Activated CD4-positive, alpha-beta memory T cell treated with anti-CD3 and anti-CD28 coated beads, Interleukin-2, amount 10 ng/mL, durations not matched to agents 7 days and 5 days (primary cell): ENCODE measurements at places on chromosomes 16 and 17. TPM values are rescaled to one million over a fixed set of nuclear protein-coding genes. Genes with fewer than 3 reads are reported as not detected.

The NECAB2 gene
- not detected for total RNA-seq

The MT2A gene
- total RNA-seq = 47.9 TPM

The FAM20A gene
- total RNA-seq = not detected

The CDH5 gene
- total RNA-seq = not detected

The FBXO31 gene
- 29.0 TPM for total RNA-seq

The PRAC2 gene
- total RNA-seq = not detected

The SPATA32 gene
- total RNA-seq = 0.23 TPM

The SOST gene
- total RNA-seq = not detected

The SPPL2C gene
- not detected for total RNA-seq

The WDR90 gene
- 58.0 TPM for total RNA-seq

The CIBAR2 gene
- total RNA-seq = not detected

The TAC4 gene
- total RNA-seq = not detected
